ENCODE measurements at places on chromosomes 4 and X. TPM values are rescaled to one million over a fixed set of nuclear protein-coding genes. Genes with fewer than 3 reads are reported as not detected.

The SNX12 gene
- total RNA-seq = 70.6 TPM

The LONRF3 gene
- 11.3 TPM for total RNA-seq

The FAM236A gene
- total RNA-seq = not detected

The KIAA1210 gene
- total RNA-seq = not detected

The ZNF185 gene
- total RNA-seq = 0.65 TPM

The KIT gene
- total RNA-seq = 21.4 TPM

The COL25A1 gene
- 0.33 TPM for total RNA-seq

The TMEM154 gene
- total RNA-seq = 5.6 TPM

The SPANXN5 gene
- not detected for total RNA-seq

The HPGD gene
- total RNA-seq = not detected

Measured in vein endothelial cell (primary cell).